Liver (tissue), 10 donors: ENCODE measurements at places on chromosomes 1 and 21. TPM values are rescaled to one million over a fixed set of nuclear protein-coding genes. Genes with fewer than 3 reads are reported as not detected.

Gene ENAH
- total RNA-seq = 8.4 TPM

Gene SHISA4
- 0.47 TPM for total RNA-seq

DNA sequence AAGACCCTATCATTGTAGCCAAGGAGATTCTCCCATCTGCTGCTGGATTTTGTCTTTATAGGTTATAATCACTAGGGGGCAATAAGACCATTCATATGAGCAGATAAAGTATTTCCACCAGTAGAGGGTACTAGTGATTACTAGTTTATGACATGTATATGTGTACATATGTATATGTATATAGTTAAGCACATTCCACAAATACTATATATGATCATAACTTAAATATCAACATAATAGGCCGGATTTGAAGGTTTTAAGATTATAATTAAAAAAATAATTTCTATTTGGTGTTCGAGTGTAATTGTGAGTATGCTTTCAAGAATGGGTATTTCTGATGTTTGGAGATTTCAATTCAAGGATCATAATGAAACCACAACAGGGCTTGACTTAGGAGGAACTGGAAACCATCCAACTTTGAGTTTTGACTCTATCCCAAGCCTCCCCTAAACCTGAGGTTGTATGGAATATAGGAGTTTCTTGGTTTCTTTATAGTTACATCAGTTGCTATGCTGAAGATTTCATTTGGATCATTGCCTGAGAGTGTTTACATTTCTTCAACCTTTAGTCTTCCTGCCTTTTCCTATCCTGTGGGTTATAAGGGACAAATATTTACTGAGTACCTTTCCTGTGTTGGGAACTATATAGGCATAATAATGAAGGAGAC, 16.9 kb downstream of the TCEANC2 start:
- no peak for DNase-seq

DNA sequence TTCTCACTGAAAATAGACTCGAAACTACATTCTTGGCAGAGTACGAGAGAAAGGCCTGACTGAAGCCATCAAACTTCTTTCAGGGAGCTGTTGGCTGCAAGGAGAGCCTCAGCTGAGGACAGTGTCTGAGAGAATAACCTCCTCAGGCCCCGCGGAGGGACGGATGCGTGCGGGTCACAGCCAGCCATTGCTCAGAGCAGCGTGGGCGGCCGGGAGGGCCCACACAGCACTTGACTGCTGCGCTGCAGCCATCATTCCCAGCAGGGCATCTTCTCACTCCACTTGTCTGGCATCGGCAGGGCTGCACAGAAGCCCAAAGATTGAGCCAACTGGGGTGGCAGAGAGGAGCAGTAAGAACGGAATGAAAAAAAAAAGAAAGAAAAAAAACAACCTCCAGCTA, 113.5 kb downstream of the XCL2 start:
- no peak for DNase-seq

DNA sequence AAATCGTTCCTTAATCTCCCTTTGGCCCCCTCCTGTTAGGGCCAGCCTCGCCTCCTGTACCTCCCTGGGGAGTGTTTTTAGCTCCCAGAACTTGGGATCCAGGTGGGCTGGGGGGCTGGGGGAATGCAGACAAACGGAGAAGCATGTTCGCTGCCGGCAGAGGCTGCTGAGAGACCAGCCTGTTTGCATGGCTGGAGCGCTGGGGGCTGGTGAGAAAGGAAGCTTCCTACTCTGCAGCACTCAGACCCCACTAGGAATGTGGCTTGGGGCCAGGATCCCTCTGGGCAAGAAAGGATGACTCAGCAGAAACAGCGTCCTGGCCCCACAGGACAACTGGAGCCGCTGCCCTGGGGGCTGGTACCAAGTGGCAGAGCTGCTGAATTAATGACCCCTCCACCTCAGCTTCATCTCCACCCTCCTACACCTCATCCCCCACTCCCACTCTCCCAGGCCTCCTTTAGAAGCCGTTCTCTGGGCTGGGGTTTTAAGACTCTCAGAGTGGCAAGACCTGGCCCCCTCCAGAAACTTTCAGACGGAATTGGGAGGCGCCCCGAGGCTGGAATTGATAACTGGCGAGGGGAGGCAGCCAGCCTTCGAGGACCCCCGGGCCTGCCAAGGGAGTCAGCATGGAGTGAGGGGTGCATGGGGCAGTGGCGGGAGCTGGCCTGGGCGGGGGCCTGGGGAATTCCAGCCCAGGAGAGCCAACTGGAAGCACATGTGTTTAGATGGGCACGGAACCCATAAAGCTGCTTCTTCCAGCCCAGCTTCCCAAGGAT, 28.5 kb upstream of the EPS8L3 start:
- DNase-seq = peak; percentile 73

DNA sequence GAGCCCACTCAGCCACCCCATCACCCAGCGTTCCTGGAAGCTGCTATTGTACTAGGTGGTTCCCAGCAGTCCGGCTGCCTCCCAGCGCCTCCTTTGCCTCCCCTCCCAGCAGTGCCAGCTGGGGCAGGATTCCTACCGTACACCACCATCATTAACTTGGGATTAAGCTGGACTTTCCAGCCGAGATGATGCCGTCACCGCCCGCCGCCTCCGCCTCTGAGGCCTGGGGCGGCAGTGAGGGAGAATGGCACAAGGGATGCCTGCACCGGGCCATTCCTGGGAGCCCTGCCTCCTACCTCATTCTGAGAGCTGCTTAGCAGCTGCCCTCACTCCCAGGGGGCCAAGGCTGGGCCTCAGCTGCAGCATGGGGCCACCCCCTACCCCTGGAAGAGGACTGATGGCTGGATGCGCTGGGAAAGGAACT, 13.2 kb downstream of the CNTN2 start:
- DNase-seq = no peak

- DNase-seq = no peak
These were observed 27.2 kb downstream of the PROK1 start for GRCh38 chr1:110477967-110478640.
